Mesendoderm (in vitro differentiated cells): ENCODE measurements at places on chromosomes 13 and 19.

DNA sequence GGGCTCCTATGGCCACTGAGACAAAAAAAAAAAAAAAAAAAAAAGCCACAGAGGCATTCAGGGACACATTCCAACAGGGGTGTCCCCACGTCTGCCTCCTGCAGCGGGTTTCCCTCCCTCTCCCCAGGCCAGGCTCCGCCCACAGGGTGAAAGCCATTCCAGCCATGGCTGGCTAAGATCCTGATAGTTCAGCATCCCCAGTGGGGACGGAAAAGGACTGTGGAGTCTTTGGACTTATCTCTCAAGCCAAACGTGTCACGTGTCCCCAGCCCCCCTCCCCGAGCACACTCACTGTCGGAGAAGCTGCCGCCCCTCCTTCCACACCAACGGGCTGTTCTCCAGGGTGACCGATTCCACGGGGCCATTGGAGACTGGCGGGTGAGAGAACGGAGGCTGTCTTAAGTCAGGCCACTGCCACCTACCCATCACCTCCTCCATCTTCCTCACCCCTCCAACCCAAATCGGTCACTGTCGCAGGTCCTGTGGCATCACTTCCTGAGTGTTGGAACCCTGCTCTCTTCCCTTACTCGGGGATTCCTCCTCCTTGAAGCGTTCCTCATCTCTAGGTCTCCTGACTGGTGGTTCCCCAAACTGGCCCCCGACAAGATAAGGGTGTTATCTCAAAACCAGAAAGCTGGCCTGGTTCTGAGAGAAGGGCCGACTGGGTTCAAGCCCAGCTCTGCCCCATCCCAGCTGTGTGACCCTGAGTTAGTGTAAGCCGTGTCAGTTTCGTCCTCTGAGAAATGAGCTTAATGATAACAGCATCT, 9.1 kb upstream of the FKRP start:
- peak; percentile 55 for DNase-seq

DNA sequence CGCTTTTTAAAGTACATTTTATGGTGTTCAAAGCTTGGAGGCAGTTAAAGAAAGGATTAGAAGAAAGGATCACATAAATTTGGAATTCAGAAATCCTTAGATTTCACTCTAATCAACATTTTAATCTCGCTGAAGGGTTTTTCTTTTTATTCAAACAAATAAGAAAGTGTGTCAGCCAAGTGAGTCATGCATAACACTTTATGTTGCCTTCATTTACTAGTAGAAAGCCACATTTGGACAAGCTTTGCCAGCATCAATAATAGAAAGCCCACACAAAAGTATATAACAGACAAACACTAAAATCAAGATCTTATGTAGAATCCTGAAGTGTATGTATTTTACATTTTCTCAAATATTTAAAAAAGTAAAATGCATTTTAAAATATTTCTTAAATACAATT, 154.9 kb upstream of the TRPC4 start:
- DNase-seq, result no peak

DNA sequence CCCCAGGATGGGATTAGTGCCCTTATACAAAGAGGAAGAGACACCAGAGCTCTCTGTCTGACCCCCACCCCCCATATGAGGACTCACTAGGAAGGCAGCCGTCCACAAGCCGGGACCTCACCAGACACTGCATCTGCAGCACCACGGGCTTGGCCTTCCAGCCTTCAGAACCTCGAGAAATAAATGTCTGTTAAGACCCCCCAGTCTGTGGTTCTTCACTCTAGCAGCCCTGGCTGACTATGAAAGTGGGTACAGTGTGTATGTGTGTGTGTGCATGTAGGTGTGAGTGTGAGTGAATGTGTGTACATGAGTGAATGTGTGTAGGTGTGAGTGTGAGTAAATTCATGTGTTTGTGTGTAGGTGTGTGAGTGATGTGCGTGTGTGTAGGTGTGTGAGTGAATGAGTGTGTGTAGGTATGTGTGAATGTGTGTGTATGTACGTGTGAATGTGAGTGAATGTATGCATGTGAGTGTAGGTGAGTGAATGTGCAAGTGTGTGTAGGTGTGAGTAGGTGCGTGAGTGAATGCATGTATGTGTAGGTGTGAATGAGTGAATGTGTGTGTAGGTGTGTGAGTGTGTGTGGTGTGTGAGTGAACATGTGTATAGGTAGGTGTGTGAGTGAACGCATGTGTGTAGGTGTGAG, 201.6 kb upstream of the ZNF536 start:
- DNase-seq, result no peak

- DNase-seq, result peak; percentile 54
These were observed 97.7 kb upstream of the DOCK9 start for GRCh38 chr13:99075268-99076191.

- DNase-seq, result no peak
These were observed 127.2 kb downstream of the CRYL1 start for GRCh38 chr13:20398459-20398858.

DNA sequence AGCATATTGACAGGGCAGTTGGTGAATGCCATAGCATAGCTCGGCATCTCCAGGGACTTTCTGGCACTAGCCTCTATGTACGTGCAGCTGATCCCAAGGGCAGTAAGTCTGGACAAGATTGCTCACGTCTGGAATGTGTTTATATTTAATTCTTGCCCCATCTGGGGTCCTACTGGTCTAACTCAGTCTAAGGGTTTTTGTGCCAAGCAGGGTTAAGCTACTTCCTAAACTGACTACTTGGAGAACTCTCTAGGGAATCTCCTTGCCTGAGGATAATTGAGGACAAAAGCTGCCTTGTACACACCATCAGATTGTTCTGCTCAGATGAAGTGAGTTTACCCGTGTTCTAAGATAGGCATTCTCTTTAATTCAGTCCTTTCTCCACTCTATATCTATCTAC, 358.1 kb downstream of the MYO16 start:
- no peak for DNase-seq

DNA sequence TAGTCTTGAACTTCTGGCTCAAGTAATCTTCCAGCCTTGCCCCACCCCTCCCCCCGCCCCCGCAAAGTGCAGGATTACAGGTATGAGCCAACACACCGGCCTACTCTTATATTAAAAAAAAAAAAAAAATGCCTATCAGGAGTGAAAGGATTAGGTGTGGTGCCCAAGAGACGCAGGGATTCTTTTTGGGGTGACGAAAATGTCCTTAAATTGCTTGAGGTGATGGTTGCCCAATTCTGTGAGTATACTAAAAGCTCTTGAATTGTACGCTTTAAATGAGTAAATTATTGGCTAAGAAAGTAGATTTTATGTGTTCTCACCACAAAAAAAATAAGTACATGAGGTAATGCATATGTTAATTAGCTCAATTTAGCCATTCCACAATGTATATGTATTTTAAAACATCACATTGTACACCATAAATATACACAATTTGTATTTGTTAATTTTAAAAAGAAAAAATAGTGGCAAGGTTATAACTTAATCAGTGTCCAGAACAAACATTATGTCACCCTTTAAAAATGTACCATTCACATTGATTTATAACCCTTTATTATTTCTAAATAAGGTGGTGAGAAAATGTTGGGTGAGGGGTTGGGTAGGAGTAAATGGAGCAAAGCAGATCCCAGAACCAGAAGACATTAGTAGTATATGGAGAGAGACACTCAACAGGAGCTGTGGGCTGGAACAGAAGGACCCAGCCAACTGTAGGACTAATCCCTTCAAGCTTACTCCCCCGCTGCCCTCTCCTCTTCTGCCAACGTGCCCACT, 3.9 kb downstream of the IGSF23 start:
- no peak for DNase-seq

GRCh38 chr19:34393031-34393430, 11.2 kb upstream of the PDCD2L start:
- DNase-seq, result no peak

- DNase-seq, result peak; percentile 89
These were observed 12.3 kb upstream of the SLC35E1 start for GRCh38 chr19:16584248-16585093.

DNA sequence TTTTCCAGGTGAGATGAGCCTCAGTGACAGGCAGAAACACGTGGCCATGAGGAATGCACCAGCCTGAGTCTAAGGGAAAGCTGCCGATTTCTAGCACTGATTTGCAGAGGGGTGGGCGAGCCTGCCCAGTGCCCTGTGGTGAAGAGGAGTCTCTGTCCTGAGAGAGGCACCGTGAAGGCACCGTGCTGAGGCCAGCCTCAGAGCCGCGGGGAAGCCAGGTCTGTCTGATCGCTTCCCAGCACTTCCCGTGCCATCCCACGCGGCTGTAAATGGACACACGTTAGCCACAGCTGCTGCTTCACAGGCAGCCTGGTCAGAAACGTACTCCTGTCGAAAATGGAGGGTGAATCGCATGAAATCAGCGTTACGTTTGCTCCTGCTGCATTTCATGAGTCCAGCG, 79.8 kb downstream of the ATP11A start:
- no peak for DNase-seq

- no peak for DNase-seq
These were observed 9.8 kb upstream of the USPL1 start for GRCh38 chr13:30607908-30608307.

GRCh38 chr19:51915324-51915867, 10.6 kb upstream of the ZNF649 start:
- DNase-seq, result no peak

- no peak for DNase-seq
These were observed at the start of gene CEACAM21 for GRCh38 chr19:41575998-41576397. CEACAM21 (plus strand) TSS chr19:41576166; CDS start chr19:41576275, 109 bp downstream.

- DNase-seq, result no peak
These were observed 232.3 kb downstream of the ATP8A2 start for GRCh38 chr13:25604106-25604505.

- no peak for DNase-seq
These were observed 243.2 kb downstream of the COL4A1 start for GRCh38 chr13:110063490-110064421.

DNA sequence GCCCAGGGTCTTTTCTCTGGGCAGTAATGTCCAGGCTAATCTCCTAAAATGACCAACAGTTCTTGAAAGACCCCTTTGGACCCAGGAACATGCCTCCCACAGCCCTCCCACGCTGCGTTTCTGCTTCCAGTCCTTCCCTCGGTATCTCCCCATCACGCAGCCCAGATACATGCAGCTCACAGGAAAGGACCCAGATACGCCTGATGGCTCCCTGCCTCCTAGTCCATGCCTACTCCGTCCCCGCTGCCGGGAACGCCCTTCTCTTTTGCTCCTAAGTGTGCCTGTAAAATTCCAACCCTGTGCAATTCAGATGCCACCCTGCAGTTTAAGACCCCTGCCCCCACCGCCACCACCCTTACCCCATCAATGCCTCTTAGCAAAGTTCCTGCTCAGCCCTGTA, 778 bp downstream of the MUC16 start:
- no peak for DNase-seq

- no peak for DNase-seq
These were observed 44.2 kb downstream of the FOXO1 start for GRCh38 chr13:40622246-40622645.

GRCh38 chr13:43444081-43444480, 342.7 kb downstream of the ENOX1 start:
- no peak for DNase-seq

- DNase-seq, result no peak
These were observed 33.5 kb downstream of the DOCK9 start for GRCh38 chr13:98944336-98944735.

DNA sequence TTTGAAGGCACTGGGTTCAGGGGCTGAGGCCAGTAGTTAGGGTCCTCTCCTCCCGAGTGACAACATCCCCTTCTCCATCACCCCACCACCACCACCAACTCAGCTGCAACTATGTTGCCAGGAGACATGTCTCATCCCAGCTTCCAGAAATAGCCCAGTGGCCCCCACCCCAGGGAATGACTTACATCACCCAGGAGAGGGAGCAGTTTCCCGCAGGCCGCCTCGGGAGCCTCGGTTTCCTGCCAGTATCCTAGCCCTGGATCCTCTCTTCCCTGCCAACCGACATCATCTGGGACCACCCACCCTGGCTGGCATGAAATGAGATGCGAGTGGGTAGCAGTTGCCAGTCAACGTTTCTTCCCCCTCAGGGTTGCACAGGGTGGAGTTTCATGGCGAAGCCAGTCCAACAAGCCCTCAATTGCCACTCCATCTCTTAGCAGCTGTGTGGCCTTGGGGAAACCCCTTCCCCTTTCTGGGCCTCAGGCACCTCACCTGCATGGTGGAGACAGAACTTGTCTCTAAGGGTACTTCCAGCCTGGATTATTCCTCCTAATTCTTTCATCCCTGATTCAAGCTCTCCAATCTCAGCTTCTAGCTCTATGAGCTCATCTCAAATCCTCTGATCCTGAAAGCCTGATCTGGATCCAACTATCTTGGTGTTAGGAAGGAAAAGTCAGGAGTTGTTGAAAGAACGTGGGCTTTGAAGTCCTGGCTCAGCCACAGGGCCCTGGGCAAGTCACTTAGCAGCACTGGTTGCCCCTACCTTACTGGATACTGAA, 3.9 kb upstream of the GSK3A start:
- peak; percentile 82 for DNase-seq

- no peak for DNase-seq
These were observed 17.6 kb downstream of the CFAP97D2 start for GRCh38 chr13:114196629-114197028.

GRCh38 chr13:52975969-52976368, 52.6 kb upstream of the OLFM4 start:
- no peak for DNase-seq

DNA sequence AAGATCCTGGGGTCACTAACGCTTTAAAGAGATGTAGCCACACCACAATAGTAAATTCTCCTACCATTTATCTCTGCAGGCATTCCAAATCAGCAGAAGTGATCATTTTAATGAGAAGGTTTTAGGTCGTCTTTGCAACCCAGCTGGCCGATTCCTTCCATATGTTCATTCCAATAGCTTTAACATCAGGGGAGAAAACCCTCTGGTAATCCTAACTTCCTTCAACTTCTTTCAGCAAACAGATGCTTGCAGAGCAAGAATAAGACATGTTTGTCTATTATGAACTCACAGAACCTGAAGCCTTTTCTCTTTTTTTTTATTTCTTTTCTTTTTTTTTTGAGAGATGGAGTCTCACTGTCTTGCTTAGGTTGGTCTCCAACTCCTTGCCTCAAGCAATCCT, 498.6 kb upstream of the SLITRK1 start:
- DNase-seq, result no peak

DNA sequence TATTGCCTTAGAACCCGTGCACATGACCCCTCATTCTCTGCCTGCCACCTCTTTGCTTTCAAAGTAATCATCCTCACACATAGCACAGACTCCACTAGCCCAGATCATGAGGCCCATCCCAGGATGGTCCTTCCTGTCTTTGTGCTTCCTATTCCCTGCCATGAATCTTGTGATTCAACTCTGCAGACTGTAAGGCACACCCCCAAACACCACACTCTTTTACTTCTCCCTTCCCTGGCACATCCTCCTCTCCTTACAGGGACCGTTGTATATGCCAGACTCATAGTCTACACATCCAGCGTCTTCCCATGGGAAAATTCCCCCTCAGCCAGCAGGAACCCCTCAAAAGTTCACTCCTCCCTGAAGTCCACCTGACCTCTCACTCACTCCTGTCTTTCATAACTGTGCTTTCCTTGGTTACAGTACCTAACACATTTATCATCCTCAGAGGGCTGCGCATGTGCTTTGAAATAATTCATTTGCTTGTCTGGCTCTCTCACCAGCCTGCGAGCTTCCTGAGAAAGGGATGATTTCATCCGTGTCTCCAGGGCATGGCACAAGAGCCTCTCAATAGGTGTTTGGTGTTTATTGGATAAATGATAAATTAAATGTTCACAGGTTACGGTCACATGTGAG, 26.8 kb upstream of the LRCH1 start:
- DNase-seq, result no peak

GRCh38 chr13:29486551-29486950, 108.9 kb downstream of the SLC7A1 start:
- DNase-seq, result no peak

- peak; percentile 57 for DNase-seq
These were observed 1.5 kb downstream of the RNF6 start for GRCh38 chr13:26220575-26220974.
